Stimulated activated CD8-positive, alpha-beta memory T cell treated with anti-CD3 and anti-CD28 coated beads, Interleukin-4, amount 100 ng/mL, for 48 hours (primary cell): ENCODE measurements at places on chromosomes 2 and 18.

GRCh38 chr2:226691255-226691654 is 108.4 kb downstream of the IRS1 start:
- no peak for DNase-seq

GRCh38 chr18:79042276-79042675 is 26.9 kb upstream of the ATP9B start:
- no peak for DNase-seq

DNA sequence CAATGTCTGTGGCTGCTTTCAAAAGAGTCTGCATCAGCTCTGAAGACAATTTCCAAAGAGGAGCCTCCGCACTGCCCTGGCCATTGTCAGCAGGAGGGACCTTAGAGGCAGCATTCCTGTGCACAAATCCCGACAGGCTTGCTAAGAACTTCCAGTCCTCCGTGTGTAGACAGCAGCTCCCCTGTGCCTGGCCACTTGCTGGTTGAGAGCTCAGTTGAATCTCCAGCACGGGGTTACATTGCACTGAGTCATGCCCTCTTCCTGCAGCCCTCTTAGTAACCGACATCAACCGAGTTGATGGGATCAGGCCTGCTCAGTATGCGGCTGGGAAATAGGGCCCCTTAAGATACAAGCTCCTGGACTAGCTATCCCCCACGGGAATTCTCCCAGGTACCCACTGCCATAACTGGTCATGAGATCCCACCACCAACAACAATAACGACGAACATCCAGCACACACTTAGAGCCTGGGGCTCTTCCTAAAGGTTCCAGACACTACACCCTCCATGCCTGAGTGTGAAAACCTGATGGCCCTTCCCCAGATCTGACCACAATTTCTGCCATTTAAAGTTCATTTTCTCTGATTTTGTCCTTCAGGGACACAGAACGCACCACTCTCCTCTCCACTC is 12.0 kb downstream of the ATP6V1B1 start:
- peak; percentile 28 for DNase-seq

GRCh38 chr18:76980663-76981395 is 151.8 kb downstream of the MBP start:
- DNase-seq: peak; percentile 10

- no peak for DNase-seq
Measured at GRCh38 chr2:226334981-226335720, 464.5 kb downstream of the IRS1 start.

GRCh38 chr18:12474146-12474545 is 66.4 kb downstream of the PRELID3A start:
- no peak for DNase-seq
